ENCODE measurements at places on chromosomes 11 and 22.

- no peak for DNase-seq
These were observed 1.5 kb downstream of the IL17RA start for GRCh38 chr22:17086296-17086695.

- DNase-seq = no peak
These were observed 4.3 kb downstream of the SMARCB1 start for GRCh38 chr22:23790819-23791737.

- DNase-seq = no peak
These were observed 541.7 kb downstream of the METTL15 start for GRCh38 chr11:28649922-28650321.

- no peak for DNase-seq
These were observed 9.3 kb upstream of the NXPE4 start for GRCh38 chr11:114604886-114605285.

- no peak for DNase-seq
These were observed 22.7 kb upstream of the RASD2 start for GRCh38 chr22:35517769-35518530.

DNA sequence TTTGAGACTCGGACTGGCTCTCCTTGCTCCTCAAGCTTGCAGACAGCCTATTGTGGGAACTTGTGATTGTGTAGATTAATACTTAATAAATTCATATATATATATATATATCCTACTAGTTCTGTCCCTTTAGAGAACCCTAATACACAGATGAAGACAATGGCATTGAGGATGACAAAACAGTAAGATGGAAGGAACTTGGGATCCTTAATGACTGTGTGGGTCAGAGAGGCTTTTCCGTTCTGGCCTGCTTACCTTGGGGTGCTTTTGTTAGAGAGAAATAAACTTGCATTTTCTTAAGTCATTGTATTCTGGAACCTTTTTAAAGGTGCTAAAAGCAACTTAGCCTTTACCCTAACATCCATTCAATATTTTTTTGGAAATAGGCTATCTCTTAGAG lies 49.6 kb upstream of the RRAS2 start:
- no peak for DNase-seq
